Lower leg skin (tissue), 4 donors: ENCODE measurements at places on chromosomes 7 and 10.

DNA sequence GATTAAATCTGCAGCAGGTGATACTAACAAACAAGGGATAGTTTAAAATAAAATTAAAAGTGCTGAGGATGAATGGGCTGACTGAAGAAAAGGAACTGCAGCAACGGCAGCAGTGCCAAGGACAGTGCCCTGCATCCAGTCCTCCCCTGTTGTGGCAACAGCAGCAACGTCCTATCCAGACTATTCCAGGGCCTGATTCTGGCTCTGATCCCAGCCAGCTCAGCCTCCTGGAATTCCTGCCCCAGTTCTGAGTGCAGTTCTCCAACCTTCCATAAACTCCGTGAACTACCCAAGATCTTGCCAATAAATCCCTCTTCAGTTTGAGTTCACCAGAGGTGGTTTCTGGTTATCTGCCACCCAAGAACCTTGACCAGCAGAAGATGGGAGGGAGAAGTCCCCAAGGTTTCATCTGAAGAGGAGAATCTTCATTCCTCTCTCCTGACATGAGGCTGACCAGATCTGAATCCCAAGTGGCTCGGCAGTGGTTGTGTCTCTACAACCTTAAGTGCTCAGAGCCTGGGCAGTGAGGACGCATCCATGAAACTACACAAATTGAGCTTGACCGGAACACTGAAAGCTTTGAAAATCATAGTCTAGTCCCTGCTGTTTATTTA lies 115.8 kb downstream of the SORBS1 start:
- DNase-seq, result peak; percentile 68

- no peak for DNase-seq
Measured at GRCh38 chr7:39696631-39697030, 73.3 kb downstream of the RALA start.

DNA sequence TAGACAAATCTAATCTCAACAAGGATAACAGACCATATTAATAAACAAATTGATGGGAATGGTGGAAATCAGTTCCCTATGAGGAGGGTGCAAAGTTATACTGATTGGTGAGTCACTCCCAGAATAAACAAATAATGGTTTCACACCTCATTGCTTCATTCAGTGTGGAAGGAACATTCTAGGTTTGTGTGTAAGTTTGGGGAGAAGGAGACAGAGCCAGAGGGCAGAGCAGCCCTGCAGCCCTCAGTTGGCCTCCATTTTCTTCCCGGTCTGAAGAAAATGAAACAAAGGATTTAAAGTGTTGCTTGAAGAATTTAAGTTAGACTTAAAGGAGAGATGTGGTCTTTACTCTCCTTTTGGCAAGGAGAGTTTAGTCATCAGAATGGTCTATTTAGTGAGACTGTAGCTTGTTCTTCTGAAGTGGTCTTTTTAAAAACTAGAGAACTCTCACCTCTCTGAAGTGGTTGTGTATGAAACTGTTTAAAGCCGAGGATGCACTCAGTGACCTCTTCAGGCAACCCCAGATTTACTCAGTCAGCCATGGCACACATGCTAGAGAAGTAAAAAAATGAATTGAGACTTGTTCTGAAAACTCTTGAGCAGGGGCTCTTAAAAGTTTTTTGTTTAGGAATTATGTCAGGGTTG lies 27.2 kb downstream of the IKZF1 start:
- DNase-seq, result no peak

DNA sequence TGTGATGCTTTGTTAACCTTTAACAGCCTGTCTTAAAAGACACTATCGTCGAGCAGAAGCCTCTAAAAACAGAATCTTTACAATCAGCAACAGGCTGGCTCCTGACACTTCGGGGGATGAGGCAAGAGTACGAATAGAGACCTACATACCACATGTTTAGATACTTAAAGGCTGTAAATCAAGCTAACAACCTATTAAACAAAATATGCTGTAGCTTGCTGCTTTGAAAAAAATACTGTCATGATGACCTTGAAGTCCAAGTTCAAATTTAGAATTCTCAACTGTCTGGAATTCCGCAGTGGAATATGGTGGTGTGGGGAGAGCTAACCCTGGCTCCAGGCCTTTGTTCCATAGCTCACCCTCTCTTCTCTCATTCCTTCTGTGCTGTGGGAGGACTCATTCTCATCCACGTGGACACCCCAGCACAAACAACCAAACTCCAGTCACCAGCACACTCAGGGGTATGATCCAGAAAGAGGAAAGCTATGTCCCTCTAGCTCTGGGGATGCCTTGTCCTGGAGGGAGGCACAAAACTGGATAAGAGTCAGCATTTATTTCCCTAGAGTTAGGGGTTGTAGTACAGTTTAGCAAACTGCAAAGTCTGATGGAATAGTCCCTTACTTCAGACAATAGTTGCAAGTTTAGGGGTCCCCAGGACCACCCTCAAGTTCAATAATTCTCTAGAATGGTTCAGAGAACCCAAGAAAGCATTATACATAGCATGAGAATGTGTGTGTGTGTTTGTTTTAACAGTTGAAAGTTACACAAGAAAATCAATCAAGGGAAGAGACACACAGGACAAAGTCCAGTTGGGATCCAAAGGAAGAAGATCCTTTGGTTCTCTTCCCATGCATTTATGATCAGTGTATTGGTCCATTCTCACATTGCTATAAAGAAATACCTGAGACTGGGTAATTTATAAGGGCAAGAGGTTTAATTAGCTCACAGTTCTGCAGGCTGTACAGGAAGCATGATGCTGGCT lies 196.1 kb upstream of the SVIL start:
- no peak for DNase-seq

- DNase-seq, result no peak
Measured at GRCh38 chr10:8951440-8952089, 897.1 kb downstream of the GATA3 start.

GRCh38 chr7:28230261-28230660 lies 49.7 kb upstream of the JAZF1 start:
- DNase-seq, result no peak

DNA sequence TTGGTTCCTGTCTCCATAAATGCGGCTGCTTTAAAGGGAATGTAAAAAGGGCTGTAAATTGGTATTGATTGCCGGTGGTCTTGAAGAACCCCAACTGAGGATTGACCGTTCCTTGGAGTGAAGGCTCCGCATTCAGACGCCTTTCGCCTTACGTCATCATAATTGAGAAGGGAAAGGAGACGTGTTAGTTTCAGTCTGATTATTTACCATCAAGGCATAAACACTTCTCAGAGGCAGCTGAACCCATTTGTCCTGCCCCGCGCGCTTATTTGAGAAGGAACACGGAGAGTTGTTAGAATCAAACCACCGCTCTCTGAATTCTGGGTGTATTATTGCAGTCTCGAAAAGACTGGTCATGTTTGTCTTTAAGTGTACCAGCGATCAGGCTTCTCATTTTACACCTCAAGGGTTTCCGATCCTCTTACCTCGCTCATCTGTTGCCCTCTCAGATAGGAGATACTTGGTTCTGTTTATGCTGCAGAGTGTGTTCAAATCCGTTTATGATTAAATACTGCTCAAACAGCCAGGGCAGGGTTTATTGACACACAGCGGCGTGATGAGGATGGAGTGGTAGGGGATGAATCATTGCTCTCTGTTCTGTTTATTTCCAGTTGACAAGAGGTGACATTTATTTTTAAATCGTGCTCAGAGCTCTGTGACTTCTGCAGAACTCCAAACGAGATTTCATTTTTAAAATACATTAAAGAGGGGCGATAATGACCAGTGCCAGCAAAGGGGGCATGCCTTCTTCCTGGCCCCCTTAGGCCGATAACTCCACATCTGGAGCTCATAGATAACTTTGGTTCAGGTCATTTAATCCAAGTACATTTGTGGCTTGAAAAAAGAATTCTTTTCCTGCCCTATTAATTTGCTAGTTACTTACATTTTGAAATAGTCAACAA lies 30.4 kb downstream of the FOXK1 start:
- DNase-seq, result no peak

DNA sequence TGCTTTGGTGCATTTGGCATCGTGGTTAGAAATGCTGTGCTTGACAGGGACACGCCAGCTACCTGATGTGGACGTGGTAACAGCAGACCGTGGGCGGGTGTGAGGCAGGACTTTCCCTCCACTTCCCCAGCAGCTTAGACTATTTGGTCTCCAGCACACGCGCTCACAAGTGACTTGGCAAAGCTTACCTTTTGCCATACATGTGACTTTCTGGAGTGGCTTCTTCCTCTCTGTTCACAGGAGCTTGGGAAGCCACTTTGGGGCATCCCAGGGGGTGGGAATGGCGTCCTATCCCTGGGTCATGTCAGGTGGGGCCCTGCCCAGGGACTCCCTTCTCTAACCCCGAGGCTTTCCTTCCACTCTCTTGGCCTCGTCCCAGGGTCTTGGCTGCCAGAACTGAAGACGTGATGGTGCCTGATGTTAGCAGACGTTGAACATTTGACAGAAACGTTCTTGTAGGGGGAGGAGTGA lies 228.7 kb upstream of the KLF6 start:
- DNase-seq, result no peak

DNA sequence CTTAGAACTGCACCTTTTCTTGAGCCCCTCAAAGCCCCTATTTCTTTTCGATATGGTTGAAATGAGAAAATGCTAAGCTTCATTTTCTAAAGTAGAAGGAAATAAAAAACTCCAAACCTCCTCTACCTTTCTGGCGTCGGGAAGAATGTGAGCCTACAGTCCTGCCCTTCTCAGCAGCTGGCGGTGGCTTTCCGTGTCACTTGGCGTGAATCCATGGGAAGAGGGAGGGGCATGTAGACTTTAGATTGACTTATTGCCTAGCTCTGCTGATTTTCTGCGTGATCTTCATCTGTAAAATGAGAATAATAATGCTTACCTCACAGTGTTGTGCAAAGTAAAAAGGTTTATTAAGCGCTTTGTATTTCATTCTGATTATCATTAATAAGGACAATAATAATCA lies 35.0 kb downstream of the PRR15 start:
- DNase-seq, result no peak

GRCh38 chr10:53403688-53404087 lies 631.1 kb upstream of the MBL2 start:
- DNase-seq, result no peak

DNA sequence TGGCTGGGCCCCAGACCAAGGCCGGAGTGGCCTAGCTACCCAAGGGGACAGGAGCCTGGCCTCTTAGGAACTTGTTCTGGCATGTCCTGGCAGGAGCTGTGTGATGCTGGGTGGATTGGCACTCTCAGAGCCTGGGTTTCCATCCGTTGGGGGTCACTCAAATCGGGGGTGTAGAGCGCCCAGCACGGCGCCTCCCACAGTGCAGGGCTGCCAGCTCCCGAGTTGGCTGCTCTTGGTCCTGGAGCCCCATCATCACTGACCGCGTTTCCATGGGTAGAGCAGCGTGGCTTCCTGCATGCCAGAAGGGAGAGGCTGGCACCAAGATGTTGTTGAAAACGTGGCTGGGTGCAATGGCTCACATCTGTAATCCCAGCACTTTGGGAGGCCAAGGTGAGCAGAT lies 70.3 kb downstream of the UNCX start:
- DNase-seq, result no peak

- no peak for DNase-seq
Measured at GRCh38 chr10:44818041-44818649, 93.0 kb upstream of the TMEM72 start.

GRCh38 chr7:158816271-158816670 lies 13.0 kb downstream of the ESYT2 start:
- DNase-seq, result no peak

- peak; percentile 34 for DNase-seq
Measured at GRCh38 chr7:137094-137891, 55.1 kb upstream of the FAM20C start.

GRCh38 chr10:113788604-113789083 lies 37.2 kb downstream of the PLEKHS1 start:
- no peak for DNase-seq

DNA sequence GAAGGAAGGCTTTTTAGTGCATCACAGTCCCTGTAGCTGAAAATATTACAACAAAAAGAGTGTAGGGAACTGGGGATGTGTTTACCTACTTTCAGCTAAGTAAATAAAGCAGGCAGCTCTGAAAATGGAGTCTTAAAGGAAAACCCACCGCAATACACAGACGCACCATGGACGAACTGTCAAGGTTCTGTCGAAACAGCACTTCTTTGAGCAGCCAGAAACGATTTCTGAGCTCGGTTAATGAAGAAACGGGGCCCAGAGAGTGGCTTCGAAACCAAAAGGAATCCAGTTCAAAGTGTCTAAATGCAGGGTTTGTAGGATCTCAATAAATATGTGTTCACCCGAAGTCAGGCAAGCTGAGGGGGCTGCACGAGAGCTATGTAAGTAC lies 275.4 kb upstream of the NEBL start:
- DNase-seq, result no peak

- no peak for DNase-seq
Measured at GRCh38 chr7:104126411-104126841, 81.4 kb downstream of the ORC5 start.

- no peak for DNase-seq
Measured at GRCh38 chr10:111249925-111250324, 173.1 kb downstream of the ADRA2A start.

GRCh38 chr7:128962899-128963298 lies 25.2 kb downstream of the IRF5 start:
- no peak for DNase-seq

DNA sequence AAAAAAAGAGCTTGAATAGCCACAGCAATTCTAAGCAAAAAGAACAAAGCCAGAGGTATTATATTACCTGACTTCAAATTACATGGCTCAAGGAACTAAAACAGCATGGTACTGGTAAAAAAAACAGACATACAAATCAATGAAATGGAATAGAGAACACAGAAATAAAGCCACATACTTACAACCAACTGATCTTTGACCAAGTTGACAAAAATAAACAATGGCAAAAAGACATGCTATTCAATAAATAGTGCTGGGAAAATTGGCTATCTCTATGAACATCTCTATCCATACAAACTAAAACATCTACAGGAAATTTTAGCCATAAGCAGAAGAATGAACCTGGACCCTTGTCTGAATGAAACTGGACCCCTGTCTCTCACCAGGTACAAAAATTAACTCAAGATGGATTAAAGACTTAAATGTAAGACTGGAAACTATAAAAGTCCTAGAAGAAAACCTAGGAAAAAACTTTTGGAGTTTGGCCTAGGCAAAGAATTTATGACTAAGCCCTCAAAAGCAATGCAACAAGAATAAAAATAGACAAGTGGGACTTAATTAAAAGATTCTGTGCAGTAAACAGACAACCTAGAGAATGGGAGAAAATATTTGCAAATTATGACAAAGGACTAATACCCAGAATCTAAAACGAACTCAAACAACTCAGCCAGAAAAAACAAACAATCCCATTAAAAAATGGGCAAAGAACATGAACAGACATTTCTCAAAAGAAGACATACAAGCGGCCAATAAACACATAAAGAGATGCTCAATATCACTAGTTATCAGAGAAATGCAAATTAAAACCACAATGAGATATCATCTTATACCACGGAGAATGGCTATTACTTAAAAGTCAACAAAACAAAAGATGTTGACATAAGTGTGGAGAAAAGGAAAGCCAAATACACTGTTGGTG lies 72.8 kb upstream of the DDC start:
- no peak for DNase-seq

GRCh38 chr7:105408791-105409410 lies 20.2 kb upstream of the SRPK2 start:
- DNase-seq, result no peak

DNA sequence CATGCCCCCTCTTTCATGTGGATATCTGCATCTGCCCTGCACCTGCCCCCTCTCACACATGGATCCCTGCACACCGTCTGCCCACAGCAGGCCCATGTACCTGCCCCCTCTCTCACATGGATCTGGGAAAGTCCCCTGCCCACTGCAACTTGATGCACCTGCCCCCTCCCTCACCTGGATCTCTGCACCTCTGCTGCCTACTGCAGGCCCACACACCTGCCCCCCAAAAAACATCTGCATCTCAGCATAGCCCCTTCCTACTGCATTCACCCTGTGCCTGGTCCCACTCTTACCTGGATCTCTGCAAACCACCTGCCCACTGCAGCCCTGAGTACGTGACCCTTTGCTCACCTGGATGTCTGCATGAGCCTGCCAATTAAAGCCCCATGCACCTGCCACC lies 479.8 kb downstream of the PTPRN2 start:
- DNase-seq, result peak; percentile 53
